Stimulated activated CD4-positive, alpha-beta T cell treated with anti-CD3 and anti-CD28 coated beads, Interleukin-4, amount 100 ng/mL, for 48 hours (primary cell): ENCODE measurements at places on chromosomes 1 and 21.

DNA sequence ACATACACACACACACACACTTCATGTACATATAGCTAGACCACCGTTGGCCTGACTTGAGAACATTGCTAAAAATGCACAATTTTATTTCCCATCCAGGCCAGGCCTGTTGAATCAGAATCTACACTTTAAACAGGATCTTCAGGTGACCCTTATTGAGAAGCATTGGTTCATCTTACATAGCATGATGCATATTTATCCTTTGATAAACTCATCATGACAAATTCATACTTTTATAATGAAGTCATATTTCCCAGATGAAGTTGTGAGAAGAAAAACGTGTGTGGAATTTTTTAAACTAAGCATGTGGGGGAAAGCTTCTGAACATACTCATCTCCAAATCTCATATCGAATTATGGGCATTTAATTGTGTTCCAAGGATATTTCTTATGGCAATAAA, 877.7 kb downstream of the MRPL39 start:
- DNase-seq, result no peak

DNA sequence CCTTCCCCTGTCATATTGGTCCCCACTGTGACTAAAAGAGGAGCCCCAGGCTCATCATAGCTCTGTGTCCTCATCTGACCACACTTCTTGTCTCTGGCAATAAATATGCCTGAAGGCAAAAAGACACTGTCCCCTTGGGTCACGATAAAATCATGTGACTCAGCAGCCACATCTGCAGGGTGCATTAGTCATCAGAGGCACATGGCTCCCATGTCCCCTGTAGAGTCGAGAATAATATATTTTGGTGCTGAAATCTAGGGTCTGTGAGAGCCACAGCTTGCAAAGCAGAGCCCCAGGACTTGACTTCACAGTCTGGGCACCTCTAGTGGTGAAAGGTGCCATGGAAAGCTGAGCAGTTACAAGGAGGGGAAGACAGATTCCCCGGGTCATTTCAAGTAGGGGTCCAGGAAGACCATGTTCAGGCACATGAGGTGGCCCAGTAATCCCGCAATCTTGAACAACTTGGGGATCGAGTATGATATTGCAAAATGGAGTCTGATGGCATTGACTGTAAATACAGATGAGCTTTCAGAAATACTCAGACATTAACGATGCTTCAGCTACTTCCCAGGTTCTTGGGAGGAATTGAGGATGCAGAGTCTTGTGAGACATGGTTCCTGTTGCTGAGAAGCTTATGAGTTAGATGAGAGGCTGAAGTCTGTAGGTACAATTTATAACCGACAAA, 68.6 kb downstream of the SLC35F3 start:
- no peak for DNase-seq

- no peak for DNase-seq
These were observed 136.5 kb downstream of the RERE start for GRCh38 chr1:8680664-8681650.

DNA sequence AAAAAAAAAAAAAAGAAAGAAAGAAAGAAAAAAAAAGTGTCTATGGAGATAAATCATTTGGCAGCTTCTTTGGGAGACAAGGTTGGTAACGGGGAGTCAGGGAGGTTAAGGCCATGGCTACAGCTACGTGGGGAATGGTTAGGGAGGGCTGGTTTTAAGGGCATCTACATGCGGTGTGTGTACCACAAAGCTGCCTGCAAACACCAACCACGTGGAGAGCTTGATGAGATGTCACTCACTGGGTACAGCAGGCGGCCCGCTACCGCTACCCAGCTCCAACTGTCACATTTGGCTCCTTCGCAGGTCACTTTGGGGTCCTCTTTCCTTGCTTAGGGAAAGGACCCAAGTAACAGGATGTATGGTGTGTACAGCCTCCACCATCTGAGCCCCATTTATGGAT, 4.2 kb downstream of the NPPB start:
- no peak for DNase-seq

DNA sequence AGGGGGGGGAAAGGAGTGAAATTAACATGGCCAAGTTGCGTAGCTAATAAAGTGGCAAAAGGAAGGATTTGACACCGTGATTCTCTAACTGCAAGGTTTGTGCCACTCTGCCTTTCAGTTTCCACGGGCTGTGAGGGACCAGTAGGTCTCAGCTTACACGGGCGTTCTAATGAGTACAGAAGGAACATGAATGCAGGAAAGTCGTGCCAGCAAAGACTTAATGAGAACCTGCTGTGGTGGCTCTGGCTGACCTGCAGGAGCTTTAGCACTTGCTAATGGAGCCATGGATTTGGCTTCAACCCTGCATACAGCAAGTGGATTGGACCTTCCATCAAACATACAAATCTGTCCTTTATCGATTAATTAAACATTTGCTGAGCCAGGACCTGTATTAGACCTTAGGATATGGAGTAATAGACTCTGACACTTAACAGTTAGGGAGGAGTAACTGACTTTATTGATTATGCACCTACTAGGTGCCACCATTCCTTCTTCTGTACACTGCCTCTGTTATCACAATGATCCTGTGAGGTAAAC, 15.1 kb upstream of the PITHD1 start:
- DNase-seq, result no peak

- DNase-seq, result no peak
These were observed 61.1 kb upstream of the HP1BP3 start for GRCh38 chr1:20848162-20848561.

GRCh38 chr1:67464746-67465145, 34.5 kb upstream of the SERBP1 start:
- DNase-seq, result no peak

GRCh38 chr1:36166136-36166535, 10.2 kb downstream of the MAP7D1 start:
- DNase-seq, result no peak

DNA sequence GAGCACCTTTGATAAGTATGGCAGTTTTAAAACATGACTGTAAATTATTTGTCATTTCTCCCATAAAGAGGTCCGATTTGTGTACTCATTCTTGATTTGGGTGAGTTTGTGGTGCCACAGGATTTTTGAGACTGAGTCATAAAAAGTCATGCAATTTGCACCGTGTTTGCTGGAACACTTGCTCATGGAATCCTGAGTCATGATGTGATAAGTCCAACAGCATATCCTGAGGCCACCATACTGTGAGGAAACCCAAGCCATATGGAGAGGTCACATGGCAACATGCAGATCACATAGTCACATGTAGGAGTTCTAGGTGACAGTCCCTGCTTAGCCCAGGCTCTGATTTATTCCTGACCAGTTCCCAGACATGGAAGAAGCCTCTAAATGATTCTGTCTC, 40.8 kb upstream of the PRRX1 start:
- DNase-seq, result no peak

GRCh38 chr1:173886746-173887611, 18.8 kb downstream of the ZBTB37 start:
- no peak for DNase-seq

DNA sequence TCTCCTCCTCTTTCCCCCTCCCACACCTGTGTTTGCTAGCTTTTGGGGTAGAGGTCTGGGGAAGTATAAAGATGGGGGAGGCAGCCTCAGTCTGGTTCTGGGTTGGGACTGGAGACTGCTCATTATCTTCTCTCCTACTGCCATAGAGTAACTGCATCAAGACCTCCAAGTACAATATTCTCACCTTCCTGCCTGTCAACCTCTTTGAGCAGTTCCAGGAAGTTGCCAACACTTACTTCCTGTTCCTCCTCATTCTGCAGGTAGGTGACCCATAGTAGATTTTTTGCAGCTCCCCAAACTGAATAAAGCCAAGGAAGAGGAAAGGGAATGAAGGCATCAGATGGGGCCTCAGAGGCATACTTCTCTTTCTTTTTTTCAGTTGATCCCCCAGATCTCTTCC, 5.3 kb downstream of the ATP8B2 start:
- DNase-seq, result no peak

DNA sequence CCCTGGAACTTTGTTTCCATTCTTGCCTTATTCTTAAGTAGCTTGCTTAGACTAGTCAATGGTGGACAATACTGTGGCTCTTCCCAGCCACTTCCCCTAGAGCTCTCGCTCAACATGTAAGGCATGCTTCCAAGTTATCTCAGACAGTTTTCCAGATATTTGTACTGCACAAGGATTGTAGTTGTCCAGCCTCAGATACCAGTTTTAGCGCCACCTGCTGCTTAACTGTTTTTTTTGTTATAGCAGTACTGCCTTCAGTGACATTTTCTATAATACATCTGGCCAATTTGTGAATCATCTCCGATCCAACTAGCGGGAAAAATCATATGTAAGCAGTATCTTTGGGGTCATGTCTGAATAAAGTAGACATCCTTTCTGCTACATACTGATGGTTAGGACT, 346.7 kb upstream of the ADGRL4 start:
- no peak for DNase-seq

GRCh38 chr1:5927506-5928370, 64.5 kb downstream of the NPHP4 start:
- no peak for DNase-seq

DNA sequence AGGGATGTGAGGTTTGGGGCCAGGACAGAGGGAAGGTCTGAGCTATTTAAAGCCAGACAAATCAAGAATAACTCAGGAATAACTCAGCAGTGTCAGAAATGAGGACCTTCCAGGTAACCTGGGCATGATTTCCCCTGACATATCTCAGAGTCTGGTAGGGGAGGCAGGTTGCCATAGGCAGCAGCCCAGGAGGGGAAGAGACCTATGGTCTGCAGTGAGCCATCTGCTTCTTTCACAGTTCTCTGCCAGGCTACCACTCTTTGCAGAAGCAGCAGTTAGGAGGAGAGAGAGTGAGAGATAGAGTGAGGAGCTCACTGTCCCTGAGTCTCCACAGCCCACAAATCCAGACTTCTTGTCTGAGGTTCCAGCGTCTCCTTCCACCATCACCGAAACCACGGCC, 6.3 kb upstream of the VSIG8 start:
- DNase-seq, result no peak

DNA sequence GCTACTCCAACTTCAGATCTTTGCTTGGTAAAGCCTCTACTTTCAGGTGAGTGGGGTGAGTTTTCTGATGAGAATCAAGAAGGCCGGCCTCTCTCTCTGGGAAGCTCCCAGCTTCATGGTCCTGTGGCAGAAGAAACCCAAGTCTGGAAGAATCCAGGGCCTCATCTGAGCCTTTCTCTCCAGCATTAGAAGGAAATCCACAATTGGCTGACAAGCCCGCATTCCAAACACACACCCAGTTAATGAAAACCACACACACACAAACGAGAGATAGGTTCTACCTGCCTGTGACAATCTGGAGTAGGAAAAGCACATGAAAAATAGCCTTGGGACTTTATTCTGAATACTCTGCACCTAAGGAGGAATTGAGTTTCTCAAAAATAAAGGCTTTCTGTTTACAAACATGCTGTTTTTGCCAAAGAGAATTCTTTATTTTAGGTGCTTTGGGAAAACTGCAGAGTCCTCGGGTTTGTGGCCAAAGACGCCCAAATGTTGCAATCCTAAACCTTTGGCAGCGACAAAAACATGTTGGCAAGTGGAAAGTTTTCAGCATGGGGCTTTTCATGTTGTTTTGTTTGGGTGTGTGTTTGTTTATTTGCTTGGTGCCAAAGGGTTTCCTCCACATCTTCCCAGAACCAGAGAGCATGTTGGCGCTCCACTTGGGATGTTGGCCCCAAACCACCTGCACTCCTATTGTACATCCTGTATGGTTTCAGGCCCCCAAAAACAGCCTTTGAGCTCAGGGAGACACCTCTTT, 216.2 kb downstream of the SETD4 start:
- no peak for DNase-seq

DNA sequence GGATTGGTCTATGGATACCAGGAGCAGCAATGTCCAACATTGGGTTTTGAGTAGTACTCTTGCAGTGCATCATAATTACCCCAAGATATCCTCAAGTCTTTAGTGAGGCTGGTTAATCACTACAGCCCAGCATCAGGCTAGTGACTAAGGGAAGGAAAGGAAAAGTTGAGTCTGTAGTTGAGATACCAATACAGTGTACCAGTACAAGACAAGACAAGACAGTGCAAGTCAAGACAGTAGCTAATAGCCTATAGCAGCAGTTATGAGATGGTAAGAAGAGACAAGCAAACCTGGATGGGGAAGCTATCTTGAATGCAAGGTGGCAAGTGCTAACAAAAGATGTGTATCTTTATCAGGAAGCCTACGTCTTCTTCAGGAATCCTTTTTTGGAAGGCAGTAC, 13.3 kb upstream of the GNG12 start:
- DNase-seq, result no peak

- no peak for DNase-seq
These were observed 125.7 kb upstream of the TMPRSS15 start for GRCh38 chr21:18529254-18529653.
